ENCODE measurements at places on chromosomes 11 and 22. TPM values are rescaled to one million over a fixed set of nuclear protein-coding genes. Genes with fewer than 3 reads are reported as not detected.

NAALAD2 gene
- total RNA-seq, result not detected

DBX1 gene
- total RNA-seq, result not detected

NARS2 gene
- 9.2 TPM for total RNA-seq

FGF4 gene
- not detected for total RNA-seq

TSGA10IP gene
- total RNA-seq, result not detected
